Activated naive CD8-positive, alpha-beta T cell treated with anti-CD3 and anti-CD28 coated beads for 36 hours (primary cell): ENCODE measurements at places on chromosomes 16 and 17. TPM values are rescaled to one million over a fixed set of nuclear protein-coding genes. Genes with fewer than 3 reads are reported as not detected.

Gene ITGA2B
- 0.36 TPM for total RNA-seq

Gene PYY
- not detected for total RNA-seq

Gene KRTAP2-3
- not detected for total RNA-seq

Gene LGALS9B
- not detected for total RNA-seq

GRCh38 chr17:28276011-28276410 is 43.0 kb upstream of the TMEM97 start:
- no peak overlapping the region for H3K4me3 ChIP-seq
- H3K4me1 ChIP-seq, result peaks cover 15% of the 10 kb centered on the region
- H3K36me3 ChIP-seq, result no peaks in the 10 kb centered on the region
- no peak overlapping the region for H3K27ac ChIP-seq
- no peak for DNase-seq

GRCh38 chr16:41439-42068 is 11.9 kb downstream of the POLR3K start:
- peaks cover 43% of the 10 kb centered on the region for H3K4me1 ChIP-seq
- no peaks in the 10 kb centered on the region for H3K27me3 ChIP-seq
- H3K4me3 ChIP-seq, result no peak overlapping the region
- DNase-seq, result no peak
- peak overlapping the region; percentile 34 for H3K27ac ChIP-seq

DNA sequence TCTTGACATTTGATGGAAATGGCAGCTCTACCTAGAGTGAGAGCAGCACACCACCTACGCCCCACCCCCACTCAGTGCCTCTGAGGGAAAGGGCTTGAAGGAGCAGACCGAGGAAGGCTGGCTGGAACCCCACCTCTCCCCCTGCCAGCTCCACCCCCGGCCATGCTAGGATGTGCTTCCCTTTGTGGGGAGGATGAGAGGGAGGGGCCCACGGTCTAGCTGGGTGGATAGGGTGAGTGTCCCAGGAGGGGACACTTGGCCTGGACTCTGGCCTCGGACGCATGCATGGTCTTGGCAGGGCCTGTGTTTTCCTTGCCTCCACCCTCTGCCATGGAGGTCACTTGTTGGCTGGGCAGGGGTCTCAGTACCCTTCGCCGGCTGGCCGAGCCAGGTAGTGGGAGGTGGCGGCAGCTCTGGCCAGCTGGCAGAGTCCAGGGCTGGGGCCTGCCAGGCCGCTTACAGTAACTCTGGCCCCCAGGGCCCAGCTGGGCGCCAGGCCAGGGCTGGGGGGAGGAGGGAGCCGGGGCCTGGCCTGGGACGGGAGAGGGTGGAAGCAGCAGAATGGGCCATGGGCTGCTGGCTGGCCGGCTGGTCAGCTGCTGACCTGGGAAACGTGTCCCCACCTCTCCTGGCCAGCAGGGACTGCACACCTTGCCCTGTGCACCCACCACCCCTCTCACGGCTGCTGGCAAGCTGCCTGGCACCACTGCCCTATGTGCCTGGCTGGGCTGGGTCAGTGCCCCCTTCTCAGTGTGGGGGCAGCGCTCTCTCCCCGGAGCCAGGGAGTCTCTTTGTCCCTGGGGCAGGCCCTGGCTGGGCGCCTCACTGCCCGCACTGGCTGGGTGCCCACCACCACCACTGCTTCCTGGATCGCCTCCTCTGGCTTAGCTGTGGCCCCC is 23.0 kb downstream of the RARA start:
- peaks cover 33% of the 10 kb centered on the region for H3K36me3 ChIP-seq
- no peaks in the 10 kb centered on the region for H3K27me3 ChIP-seq
- peaks cover 69% of the 10 kb centered on the region for H3K4me1 ChIP-seq
- peak overlapping the region; percentile 47 for H3K27ac ChIP-seq
- no peak overlapping the region for H3K4me3 ChIP-seq

- no peaks in the 10 kb centered on the region for H3K4me1 ChIP-seq
- H3K27me3 ChIP-seq, result no peaks in the 10 kb centered on the region
- no peaks in the 10 kb centered on the region for H3K36me3 ChIP-seq
- no peak for DNase-seq
- H3K4me3 ChIP-seq, result no peak overlapping the region
Observed at GRCh38 chr16:61324044-61324443, 712.2 kb downstream of the CDH8 start.

DNA sequence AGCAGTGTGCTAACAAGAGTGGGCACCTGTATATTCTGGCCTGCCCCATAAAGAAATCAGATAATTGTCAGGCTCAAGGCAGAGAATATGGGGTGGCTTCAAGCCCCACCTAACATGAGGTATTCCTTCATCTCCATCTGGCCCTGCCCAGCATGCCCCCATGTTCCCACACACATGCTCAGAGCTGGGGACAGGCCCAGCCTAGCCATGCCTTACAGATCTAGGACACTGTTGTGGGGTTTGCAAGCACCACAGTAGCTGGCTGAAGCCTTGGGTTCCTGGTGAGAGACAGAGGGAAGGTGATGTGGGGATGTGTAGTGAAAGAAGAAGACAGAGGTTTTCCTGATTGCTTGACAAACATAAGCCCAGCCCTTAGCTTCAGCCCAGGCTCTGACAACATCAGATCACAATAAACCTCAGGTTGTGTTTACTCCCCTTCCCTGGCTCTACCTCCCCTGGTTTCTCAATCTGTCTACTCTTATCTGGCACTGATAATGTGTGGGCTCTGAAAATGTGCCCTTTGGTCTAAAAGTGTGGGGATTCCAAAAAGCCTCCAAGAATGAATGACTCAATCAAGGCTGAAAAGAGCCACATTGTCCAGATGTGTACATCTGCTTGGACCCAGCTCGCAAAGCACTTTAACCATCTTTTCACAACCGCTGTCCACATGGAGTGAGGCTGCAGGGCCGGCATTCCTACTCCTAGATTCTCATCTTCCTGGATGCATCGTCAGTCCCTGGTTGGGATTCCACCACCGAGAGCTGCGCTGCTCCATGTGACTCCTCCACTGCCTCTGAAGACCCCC is 34.4 kb downstream of the CDRT4 start:
- H3K36me3 ChIP-seq, result peaks cover 22% of the 10 kb centered on the region
- H3K27ac ChIP-seq, result no peak overlapping the region
- no peaks in the 10 kb centered on the region for H3K27me3 ChIP-seq
- no peak overlapping the region for H3K4me3 ChIP-seq

DNA sequence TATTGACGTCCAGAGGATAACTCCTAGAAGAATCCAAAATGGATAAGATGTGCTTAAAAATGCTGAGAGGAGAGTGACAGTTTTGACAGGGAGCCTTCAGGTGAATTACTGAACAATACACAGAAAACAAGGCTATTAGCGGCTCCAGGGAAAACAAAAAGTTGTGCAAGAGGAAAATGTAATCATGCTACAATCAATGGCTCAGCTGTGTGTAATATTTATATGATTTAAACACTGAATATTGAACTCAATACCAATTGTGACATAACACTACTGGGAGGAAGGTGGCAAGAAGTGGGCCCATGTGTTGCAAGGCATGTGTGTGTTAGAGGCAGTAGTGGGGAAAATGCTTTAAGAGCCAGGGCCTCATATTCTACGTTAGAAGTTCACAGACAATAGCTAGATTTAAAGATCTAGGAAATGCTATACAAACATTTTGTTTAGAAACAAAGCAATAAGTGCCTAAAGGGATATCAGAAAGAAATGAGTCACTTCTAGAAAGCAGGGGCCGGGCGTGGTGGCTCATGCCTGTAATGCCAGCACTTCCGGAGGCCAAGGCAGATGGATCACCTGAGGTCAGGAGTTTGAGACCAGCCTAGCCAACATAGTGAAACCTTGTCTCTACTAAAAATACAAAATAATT is 253.2 kb upstream of the IRX5 start:
- H3K27me3 ChIP-seq, result no peaks in the 10 kb centered on the region
- H3K4me1 ChIP-seq, result no peaks in the 10 kb centered on the region
- H3K36me3 ChIP-seq, result no peaks in the 10 kb centered on the region
- no peak overlapping the region for H3K4me3 ChIP-seq
- no peak overlapping the region for H3K27ac ChIP-seq

DNA sequence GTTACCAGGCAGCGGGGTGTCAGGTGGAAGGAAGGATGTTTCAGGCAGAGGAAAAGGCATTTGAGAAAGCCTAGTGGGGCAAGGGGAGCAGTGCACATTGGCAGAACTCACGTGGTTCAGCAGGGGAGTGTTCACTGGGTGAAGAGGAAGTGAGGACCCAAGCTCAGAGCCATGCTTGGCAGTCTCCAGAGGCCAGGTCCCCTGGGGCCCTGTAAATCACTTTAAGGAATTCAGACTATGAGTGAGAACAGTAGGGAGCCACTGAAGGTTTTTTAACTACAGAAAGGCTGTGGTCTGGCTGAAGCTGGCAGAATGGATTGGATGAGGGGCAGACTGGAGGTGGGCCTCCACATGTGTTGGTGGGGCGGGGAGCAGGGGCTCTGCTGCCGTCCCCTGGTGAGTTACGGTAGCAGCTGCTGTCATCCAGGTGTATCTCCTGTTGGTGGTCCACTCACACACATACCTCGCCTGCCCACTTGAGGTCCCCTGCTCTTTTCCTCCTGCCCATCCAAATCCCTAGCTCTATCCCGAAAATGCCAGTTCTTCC is 5.1 kb downstream of the CLEC16A start:
- no peak overlapping the region for H3K4me3 ChIP-seq
- H3K27me3 ChIP-seq, result no peaks in the 10 kb centered on the region
- H3K4me1 ChIP-seq, result peaks cover 42% of the 10 kb centered on the region
- H3K27ac ChIP-seq, result peak overlapping the region; percentile 47

GRCh38 chr16:85081038-85081437 is 31.2 kb downstream of the CIBAR2 start:
- DNase-seq, result no peak
- H3K4me1 ChIP-seq, result peaks cover 8% of the 10 kb centered on the region
- H3K36me3 ChIP-seq, result no peaks in the 10 kb centered on the region
- H3K4me3 ChIP-seq, result no peak overlapping the region

DNA sequence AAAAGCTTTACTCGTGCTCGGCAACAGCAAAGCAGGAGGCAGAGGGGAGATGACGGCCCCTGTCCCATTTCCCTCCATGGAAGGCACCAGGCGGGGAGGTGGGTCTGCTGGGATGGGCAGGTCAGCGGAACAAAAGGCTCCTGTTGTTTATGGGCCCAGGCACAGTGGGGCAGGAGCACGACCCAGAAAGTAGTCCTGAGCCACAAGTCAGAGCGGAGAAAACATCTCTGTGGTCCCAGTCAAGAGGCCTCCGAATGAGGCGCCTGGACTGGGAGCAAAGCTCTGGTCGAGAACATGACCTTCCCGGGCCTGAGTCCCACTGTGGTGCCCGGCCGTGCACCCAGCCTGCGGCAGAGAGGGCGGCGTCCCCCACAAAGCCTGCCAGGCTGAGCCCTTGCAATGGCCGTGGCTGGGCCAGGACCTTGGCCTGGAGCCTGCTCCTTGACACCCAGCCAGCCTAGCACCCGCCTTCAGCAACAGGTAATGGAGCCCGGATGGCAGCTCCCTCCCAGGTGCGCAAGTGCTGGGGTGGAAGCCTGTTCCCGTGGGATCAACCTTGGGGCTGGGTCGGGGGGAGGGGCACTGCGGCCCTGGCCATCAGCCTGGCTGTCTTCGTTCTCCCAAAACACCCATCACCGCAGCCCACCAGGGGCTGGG is 3.6 kb downstream of the RFNG start:
- no peaks in the 10 kb centered on the region for H3K27me3 ChIP-seq
- no peaks in the 10 kb centered on the region for H3K36me3 ChIP-seq
- no peak for DNase-seq
- peaks cover 10% of the 10 kb centered on the region for H3K4me1 ChIP-seq
- H3K27ac ChIP-seq, result no peak overlapping the region
- no peak overlapping the region for H3K4me3 ChIP-seq
